ENCODE measurements at places on chromosomes 3 and 15.

DNA sequence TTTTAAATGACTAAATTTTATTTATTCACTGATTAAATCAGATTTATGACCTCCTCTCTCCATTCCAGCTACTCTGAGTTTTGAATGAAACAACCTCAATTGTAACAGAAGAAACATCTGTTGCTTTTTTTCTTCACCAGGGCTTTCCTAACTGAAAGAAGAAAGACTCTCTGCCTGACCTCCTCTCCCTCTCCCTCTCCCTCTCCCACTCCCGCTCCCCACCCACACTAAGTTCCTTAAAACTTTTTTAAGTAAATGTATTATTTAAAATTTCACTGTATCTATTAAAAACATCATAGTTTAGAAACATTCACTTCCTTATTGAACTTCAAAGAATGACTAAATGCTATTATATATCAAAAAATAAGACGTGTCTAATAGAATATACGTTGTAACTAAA is 122.0 kb downstream of the TFDP2 start:
- no peak for DNase-seq

- no peak for DNase-seq
Measured at GRCh38 chr3:59234884-59235633, 185.2 kb upstream of the CFAP20DC start.

DNA sequence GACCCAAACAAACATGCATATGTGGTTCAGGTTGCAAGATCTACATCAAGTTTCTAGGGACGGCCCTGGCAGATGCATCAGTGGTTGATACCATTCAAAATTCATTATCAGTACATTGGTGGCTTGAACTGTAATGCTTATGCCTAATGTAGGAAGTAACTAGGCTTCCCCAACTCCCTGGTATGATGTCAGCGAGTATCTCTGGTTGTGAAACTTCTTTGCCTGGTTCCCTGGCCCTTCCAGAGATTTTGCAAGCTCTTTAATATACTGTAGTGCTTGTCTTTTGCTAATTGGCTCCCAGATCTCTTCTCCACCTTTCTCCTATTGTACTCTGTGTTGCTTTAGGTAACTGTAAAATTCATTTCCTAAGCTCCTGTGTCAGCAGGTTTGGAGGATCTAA is 114.8 kb upstream of the RARB start:
- DNase-seq, result no peak

GRCh38 chr3:52827866-52828376 is 2.6 kb downstream of the ITIH4 start:
- DNase-seq, result no peak

DNA sequence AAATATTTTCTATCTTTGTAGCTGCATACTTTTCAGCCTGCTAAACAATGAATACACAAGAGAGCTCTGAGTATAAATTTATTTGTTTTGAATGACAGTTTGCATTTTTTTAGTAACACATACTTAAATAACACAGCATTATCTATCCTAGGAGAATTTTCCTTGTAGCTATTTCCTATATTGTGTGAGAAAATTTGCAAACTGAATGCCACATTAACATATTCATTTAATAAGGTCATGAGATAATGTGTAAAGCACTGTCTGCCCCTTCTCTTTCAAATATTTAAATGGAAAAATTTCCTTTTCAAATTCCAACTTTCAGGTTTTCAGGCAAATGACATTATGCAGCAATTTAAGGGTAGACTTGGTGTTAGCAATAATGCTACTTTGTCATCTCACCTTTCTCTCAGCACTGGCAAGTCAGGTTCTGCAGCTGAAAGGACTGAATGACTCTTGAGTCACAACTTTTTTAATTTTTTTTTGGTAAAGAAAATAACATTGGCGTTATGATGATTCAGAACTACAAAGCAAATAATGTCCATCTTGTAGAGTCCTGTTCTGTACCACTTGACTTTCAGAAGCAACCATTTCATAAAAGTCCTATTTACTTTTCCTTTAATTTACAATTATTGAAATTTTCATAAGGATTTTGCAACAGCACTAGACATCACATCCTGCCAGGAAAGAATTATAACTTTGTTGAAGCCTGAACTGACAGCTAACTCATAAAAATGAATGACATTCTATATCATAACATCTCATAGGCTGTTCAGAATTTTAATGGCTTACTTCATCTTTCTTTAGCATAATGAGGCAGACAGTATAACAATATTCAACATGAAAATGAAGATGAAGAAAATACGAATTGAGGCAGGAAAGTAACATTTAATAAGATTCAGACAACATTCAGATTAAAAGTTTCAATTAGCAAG is 681.6 kb upstream of the SEMA6D start:
- no peak for DNase-seq

GRCh38 chr15:59618406-59618805 is 6.8 kb downstream of the GCNT3 start:
- DNase-seq, result no peak

DNA sequence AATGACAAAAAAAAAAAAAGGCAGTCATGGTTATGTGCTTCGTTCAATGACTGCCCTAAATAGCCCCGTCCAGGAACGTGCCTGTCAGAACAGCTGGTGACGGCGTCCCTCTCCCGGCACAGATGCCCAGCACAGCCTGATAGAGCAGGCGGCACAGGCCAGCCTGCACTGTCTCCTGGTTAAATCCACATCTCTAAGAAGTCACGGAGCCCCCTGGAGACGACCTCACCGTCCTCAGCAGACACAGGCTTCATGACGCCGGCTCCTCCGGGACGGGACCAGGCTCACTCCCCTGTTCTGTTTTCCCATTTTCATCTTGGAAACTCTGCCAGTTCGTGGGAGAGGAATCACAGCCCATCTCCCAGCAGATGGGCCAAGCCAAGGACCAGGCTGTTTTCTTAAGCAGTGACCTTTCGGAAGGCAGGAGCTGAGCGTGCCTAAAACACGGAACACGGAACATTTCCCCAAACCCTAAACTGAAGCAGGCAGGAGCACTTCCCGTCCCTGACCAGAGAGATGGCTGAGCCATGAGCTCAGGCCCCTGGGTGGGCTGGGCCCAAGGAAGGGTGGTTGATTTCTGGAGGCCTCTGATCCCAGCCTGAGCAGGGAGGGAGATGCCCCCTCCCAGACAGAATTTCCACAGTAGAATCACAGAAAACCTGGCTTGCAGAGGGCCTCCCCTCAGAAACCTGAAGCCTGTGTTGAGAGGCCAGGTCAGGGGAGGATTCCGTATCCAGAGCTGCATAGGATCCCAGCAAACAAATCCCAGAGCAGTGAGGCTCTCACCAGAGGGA is 35.9 kb downstream of the ADCY5 start:
- no peak for DNase-seq

DNA sequence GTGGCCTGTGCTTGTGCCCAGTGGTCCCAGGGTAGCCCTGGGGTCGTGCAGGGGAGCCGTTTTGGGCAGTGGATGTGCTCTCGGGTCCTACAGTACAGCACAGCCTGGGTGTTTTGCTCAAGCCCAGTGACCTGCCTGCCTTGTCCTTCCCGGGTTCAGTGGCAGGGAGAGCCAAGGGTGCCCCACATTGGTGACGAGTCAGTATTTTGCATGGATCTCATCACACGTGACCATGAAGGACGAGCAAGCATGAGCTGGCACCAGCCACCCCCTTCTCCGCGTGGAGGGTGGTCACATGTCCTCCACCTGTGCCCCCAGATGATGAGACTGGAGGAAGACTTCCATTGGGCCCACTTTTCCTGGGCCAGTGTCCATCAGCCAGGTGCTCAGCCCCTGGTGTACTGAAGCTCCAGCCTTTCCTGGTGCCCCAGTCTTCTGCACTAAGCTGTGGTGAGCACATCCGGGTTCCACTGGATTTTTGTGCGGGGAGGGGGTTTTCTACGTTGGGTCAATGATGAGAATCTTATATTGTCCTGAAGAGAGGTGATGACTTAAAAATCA is 197.5 kb downstream of the UBE3A start:
- DNase-seq, result no peak

- DNase-seq, result no peak
Measured at GRCh38 chr3:98376631-98377030, 13.8 kb upstream of the OR5K3 start.

- no peak for DNase-seq
Measured at GRCh38 chr15:67085237-67085817, 19.9 kb downstream of the SMAD3 start.

DNA sequence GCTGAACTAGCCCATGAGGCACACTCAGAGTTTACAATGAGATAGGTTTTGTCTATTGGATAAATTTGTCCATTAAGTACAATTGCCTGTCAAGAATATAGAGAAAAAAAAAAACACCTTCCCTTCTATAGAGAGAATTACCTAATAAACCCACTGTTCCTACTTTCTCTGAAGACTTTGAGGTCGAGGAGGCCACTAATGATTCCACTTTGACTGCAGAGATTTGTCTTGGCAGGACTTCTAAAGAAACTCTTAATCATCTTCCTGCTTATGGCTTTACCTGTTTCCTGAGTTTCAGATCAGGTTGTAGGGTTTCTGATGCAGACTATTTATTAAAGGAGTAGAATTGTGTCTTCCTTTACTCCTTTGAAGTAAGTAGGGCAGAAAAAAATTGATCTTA is 342.4 kb upstream of the KCNMB2 start:
- DNase-seq, result no peak

GRCh38 chr15:32825219-32825618 is 107.4 kb downstream of the GREM1 start:
- no peak for DNase-seq

DNA sequence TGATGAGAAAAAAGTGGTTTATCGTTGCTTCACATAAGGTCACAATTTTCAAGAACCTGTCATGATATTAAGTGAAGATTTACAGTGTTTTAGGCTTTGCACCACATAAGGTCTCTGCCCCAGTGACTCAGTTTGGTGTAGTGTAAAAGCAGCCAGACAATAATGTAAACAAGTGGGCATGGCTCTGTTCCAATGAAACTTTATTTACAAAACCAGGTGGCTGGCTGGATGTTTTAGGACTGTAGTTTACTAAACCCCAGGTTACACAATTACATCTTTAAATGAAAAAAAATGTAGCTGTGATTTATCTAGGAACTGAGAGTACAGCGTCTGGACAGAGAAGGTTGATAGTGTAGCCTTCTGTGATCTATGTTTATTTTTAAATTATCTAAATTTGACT is 9.7 kb upstream of the FBXL22 start:
- DNase-seq, result no peak

GRCh38 chr15:73573572-73573971 is 59.6 kb downstream of the NPTN start:
- no peak for DNase-seq

DNA sequence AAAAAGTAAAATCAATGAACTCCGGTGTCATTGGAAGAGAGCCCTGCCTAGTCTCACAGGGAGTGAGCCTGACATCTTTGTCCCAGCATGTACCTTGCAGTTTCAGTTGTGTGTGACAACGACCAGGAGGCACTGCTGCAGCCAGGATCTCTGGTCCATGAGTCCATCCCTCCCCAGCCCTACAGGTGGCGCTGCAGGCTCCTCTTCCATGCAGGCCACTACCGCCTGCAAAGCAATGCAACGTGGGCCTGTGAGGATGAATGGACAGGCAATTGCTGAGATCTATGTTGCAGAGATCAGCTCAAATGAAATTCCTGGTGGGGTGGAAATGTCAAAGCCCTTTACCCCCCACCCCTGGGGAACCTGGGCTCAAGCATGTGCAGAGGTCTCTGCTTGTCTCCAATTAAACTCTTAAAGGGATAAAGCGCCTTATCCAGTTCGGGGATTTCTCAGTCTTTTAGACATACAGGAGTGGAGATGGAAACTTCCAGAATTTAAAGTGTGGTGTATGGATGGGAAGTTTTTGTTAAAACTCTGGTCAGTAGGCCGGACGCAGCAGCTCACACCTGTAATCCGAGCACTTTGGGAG is 35.8 kb downstream of the TKT start:
- peak; percentile 55 for DNase-seq

DNA sequence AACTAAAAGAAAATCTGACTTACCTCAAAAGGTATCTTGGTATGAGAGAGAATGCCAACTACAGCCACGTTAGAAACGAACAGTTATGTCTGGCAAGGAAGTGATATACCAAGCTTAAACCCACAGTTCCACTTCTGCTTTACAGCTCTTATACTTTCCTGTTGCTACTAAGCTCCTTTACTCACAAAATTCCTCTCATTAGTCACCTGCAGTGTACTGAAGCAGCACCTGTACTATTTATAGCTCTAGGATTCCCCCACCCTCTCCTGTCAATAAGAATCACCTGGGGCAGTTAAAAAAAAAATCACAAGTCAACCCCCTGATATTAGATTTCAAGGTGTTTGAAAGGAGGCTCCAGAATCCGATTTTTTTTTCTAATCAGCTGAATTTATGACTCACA is 2.9 kb upstream of the TMEM266 start:
- no peak for DNase-seq

DNA sequence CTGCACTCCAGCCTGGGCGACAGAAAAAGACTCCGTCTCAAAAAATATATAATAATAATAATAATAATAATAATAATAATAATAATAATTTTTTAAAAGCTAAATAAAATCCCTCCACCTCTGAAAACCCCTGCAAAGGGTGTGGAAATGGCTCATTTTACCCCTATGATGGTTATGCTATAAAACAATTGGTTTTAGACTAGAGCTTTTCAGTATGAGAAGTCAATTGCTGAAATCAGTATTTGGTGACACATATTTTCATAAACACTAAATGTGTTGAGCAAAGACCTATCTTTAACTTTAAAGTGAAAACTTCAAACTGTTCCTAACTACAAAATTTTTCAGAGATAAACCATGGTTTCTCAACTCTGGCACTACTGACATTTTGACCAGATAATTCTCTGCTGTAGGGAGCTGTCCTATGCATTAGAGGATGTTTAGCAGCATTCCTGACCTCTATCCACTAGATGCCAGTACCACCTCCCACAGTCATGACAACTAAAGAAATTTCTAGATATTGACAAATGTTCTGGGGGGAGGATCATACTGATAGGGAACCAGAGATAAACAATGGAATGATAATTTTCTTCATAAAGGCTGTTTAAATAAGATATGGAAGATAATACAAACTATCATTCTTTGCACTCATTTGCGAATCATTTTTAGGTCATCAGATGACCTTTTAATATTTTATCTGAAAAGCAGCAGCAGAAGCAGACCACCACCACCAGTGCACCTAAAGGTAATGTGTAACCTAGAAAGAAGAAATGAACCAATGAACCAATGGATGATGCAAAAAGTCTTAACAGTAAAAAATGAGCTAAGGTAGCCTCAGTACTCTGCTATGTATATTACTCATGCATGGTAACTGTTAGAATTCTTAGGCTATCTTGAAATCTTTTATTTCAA is 13.8 kb downstream of the PTPN9 start:
- no peak for DNase-seq

DNA sequence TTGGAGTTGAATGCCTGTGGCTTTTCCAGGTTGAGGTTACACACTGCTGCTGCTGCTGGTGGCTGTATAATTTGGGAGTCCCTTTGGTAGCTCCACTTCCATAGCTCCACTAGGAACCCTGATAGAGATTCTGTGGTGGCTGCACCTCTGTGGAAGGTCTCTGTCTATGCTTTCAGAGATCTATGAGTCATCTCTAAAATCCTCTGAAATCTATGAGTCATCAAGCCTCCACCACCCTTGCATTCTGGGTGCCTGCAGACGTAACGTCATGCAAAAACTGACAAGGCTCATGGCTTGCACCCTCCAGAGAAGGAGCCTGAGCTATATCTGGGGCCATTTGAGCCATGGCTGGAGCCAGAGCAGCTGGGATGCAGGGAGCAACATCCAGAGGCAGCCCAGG is 1037.0 kb upstream of the CFAP20DC start:
- peak; percentile 60 for DNase-seq
